ENCODE measurements at places on chromosomes 7 and 10.

- no peak for DNase-seq
Measured at GRCh38 chr10:118596426-118597124, 1.1 kb upstream of the PRLHR start.

DNA sequence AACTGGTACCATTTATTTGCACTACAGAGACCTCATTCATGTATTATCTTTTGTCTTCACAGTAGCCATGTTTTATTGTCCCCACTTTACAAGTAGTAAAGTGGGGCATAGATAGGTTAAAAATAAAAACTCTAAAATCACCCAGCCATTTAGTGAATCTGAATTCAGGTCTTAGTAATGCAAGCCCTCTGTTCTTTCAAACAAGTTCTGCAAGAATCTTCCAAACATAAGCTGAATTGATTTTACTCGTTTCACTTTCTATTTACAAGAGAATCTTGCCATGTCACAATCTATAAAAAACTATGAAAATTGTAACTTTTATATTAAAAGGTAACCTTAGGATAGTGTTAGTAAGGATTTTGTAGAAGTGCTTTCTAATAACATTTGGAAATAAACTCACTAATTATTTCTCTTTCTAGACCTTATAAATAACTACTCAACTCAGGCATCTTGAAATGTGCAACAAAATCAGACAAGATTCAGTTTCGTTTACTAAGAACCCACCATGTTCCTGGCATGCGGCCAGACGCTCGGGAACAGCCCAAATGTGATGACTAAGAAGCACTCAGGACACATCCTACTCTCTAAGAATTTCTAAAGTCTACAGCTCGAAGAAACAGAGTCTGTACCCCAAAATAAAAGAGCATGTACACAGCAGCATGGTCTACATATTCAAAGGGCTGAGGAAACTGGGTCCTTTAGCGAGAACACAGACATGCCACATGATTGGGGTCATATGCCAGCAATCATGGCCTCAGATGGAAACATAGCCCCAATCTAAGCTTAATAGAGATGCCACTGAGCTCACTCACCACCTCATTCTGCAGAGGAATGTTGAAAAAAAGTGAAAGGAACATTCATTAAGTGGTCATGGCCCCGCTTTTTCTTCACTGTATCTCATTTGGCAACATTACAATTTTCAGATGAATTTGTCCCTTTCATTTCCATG is 167.6 kb downstream of the AMPH start:
- no peak for DNase-seq

GRCh38 chr7:6615723-6616555 is 529 bp downstream of the ZNF853 start:
- peak; percentile 81 for DNase-seq

DNA sequence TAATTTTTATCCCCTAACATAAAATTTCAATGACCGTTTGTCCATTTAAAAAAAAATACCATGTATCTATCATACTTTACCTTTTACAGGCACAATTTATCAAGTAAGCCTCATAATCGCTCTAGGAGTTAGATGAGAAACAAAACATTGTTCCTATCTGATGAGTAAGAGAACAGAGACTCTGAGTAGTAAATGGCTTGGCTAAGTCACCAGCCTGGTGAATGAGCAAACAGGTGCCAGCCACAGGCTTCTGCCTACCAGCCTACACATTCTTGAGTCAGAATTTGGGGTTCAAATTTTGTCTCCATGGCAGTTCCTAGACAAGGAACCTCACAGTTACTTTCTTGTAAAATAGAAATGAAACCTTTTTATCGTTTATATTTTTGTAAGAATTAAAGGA is 235.4 kb downstream of the HGF start:
- DNase-seq = no peak

DNA sequence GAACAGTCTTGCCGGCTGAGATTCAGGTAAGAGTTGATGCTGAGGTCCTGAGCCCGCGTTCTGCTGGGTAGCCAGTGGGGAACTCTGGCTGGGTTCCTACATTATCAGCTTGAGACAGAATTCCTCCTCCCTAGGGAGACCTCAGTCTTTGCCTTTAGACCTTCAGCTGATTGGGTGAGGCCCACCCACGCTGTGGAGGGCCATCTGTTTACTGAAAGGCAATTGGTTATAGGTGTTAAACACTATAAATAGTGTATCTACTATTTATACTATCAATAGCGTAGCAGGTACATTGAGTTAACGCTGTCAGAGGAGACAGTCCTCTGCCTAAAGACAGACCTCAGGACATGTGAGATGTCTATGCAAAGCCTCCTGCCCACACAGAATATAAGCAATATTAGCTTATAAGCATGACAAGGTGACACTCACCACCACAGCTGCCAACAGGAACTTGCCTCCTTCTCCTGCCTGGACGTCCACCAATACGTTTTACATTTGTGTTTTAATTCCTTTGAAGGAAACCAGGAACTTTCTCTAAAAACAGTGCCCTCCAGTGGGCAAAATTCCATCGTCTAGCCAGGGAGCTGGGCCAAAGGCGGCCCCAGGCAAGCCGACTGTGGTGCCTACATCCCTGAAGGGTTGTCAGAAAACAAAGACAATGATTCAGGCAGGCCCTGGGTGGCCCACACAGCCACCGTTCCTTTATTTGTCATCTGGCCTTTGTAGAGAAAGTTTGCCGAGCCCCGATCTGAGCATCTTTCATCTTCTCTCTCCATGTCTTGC is 58.8 kb downstream of the INSIG1 start:
- peak; percentile 3 for DNase-seq

DNA sequence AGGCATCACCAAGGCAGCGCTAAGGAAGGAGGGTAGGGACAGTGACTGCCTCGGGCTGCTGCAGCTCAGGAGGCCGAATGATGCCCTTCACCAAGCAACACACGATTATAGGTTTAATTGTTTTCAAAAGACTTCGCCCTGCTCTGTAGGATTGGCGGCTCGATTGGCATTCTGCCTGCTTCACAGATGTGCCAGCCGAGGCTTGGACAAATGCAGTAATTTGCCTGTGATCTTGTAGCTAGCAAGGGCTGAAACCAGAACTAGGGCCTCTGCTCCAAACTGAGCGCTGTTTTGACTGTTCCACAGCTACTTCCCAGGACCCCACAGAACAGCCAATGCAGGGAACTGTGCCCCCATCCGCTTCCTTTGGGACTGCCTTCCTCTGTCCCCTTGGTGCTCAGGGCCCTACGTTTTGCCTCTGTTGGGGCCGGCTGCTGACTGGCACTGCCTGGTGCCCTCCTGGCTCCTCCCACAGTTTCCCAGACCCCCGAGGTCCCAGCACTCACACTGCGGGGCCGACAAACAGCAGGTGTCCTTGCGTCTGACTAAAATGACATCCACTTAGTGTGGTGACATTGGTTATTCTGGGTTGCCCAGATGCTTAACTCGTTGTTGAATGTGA is 62.6 kb upstream of the EN2 start:
- no peak for DNase-seq

- no peak for DNase-seq
Measured at GRCh38 chr7:49639808-49640207, 133.6 kb upstream of the VWC2 start.

GRCh38 chr7:45256775-45257174 is 99.2 kb downstream of the RAMP3 start:
- no peak for DNase-seq

DNA sequence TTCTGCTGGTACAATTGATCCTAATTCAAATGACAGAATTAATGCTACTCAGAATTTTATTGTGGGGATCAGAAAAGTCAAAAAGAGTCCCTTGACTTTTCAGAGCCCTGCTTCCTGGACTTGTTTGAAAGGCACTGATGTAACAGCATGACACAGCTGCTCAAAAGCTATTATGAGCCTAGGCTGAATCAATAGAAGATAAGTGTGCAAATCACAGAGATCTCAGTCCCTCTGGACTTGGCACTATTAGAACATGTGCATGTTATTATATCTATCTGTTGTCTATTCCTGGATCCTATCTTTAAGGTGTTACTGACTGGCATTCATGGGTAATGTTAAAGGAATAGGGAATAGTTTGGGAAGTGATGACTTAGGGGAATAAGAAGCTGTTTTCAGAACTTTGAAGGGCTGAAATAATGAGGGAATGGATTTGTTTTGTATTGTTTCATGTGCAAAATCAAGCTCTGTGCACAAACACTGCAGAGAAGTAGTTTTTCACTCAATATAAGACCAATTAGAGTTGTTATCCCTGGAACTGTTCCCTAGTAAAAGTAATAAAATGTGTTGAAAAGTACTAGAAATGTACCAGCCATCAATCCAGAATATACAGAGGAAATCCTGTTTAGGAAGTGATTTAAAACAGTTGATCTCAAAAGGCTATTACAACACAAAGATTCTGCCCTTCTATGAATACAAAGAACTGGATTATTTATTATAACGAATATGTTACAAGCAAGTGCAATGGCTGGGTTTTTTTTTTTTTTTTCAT is 814.9 kb upstream of the C7orf33 start:
- peak; percentile 69 for DNase-seq

GRCh38 chr10:129253161-129253864 is 213.7 kb upstream of the MGMT start:
- no peak for DNase-seq

- no peak for DNase-seq
Measured at GRCh38 chr10:25036381-25036780, 20.0 kb downstream of the THNSL1 start.

- no peak for DNase-seq
Measured at GRCh38 chr7:135348493-135348892, 114.9 kb downstream of the STRA8 start.

- no peak for DNase-seq
Measured at GRCh38 chr7:131103997-131104396, 223.7 kb upstream of the MKLN1 start.

DNA sequence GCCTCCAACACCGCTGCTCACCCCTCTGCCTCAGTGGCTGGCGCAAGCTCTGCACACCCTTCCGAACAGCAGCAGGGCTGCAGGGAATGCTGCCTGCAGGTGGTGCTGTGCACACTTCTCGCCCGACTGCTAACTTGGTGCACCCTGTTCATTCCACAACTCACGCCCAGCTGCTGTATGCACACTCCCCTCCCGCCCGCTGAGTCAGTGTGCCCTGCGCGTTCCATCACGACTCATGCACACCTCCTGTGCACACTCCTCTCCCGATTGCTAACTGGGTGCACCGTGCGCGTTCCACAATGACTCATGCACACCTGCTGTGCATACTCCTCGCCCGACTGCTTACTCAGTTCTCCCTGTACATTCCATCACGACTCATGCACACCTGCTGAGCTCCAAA is 21.5 kb downstream of the ADARB2 start:
- no peak for DNase-seq

DNA sequence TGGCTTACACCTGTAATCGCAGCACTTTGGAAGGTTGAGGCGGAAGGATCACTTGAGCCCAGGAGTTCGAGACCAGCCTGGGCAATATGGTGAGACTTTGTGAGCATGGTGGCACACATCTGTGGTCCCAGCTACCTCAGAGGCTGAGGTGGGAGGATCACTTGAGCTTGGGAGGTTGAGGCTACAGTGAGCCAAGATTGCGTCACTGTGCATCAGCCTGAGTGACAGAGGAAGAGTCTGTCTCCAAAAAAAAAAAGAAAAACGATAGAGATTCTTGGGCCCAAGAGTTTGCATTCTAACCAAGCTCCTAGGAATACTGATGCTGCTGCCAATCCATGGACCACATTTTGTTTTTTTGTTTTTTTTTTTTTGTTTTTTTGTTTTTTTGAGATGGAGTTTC is 12.1 kb downstream of the MYOZ1 start:
- DNase-seq = no peak

DNA sequence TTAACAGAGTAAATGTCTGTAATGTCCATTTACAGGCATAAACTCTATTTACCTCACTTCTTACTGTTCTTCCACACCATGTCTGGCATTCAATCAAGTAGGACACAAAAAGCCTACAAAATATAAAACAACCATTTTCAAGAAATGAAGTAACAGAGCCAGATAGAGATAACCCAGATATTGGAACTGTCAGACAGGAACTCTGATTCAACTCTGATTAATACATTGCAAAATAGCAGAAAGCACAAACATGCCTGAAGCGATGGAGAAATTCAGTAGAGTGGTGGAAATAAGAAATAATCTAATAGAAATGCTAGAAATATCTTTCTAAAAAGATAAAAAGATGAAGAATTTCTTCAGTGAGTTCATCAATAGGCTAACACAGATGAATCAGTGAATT is 964.4 kb downstream of the PCDH15 start:
- no peak for DNase-seq

DNA sequence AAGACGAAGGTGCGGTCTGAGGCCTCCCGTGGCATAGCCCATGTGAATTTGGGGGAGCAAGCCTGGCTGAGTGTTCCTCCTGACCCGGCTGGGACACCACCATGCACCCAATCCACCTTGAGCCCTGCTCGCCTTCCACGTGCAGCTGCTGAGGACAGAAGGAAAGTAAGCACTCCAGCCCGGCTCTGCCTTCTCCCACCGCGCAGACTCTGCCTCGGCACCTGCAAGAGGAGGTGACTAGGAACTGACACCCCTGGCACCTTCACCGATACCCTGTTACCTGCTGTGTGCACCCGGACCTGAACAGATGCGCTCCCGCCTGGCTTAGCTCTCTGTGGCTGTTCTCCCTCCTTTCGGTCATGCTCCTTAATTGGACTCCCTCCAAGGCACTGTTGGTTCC is 57.0 kb upstream of the OPN4 start:
- DNase-seq = no peak

GRCh38 chr7:156158693-156159092 is 346.4 kb upstream of the SHH start:
- no peak for DNase-seq

- DNase-seq = no peak
Measured at GRCh38 chr7:27151931-27152815, at the start of gene HOXA3. Gene HOXA3 (minus strand): TSS chr7:27152583. CDS start chr7:27110640, 41,943 bp downstream.

DNA sequence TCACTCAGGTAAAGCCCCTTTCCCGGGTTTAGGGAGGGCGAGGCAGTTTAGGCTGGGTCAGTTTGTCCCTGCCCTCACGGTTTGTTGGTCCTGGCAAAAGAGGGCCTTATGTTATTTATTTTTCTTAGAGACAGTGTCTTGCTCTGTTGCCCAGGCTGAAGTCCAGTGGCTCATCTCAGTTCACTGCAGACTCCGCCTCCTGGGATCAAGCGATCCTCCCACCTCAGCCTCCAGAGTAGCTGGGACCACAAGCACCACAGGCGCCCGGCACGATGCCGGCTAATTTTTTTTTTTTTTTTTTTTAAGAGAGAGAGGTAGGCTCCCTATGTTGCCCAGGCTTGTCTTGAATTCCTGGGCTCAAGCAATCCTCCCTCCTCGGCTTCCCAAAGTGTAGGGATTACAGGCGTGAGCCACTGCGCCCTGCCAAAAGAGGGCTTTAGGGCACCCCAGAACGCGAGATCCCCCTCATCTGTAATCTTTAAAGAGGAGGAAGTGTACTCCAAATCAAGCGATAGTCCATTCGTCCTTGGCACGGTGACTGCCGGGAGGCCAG is 626 bp upstream of the BMS1 start:
- peak; percentile 48 for DNase-seq

- DNase-seq = no peak
Measured at GRCh38 chr10:75122505-75122904, 11.0 kb downstream of the SAMD8 start.

- DNase-seq = no peak
Measured at GRCh38 chr10:98316170-98316569, 48.2 kb upstream of the LOXL4 start.

- no peak for DNase-seq
Measured at GRCh38 chr10:121910673-121911420, 17.0 kb downstream of the ATE1 start.

- peak; percentile 72 for DNase-seq
Measured at GRCh38 chr7:77753173-77753572, 45.1 kb downstream of the TMEM60 start.

GRCh38 chr7:6479067-6479466 is 31.3 kb upstream of the DAGLB start:
- no peak for DNase-seq

Measured in NCI-H146 (cell line).